ENCODE measurements at places on chromosomes 1 and 21.

- DNase-seq = no peak
Observed at GRCh38 chr1:230966358-230966873, 12.2 kb downstream of the TTC13 start.

DNA sequence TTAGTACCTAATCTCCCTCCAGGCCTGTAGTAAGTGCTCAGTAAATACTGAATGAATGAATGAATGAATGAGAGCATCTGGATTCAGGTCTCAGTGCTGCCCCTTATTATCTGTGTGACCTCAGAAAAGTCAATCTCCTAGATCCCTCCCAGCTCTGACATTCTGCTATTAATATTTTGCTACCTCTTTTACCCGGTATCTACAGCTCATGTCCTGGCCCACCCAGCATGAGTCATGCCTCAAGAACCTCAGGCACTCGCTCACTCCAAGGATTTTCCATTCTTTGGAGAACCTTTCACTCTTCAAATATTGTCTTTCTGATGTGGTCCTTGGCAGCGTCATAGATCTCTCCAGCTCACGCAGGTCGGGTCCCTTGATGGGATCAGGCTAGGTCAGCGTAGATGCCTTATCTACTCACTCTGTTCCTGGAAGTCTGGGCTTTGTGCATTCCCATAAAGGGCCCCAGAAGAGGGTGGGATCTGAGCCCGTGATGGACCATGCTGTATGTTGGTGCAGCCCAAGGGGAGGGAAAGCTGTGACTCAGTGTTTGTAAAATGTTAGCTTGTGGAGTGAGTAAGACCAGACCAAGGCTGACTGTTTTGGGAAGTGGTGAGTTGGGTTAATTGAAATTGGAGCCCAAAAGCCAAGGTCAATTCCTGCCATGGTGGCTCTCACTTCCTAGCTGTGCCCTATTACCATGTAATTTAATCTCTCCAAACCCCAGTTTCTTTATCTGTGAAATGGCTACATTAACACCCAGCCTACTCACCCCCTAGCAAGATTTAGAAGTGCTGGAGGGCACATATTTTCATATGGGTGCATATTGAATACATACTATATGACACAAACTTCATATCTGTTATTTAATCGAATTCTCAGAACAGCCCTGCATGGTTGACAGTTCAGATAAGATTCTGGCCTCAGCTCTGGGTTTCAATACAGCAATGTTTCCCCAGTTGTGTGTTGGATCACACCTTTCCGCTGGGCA is 214.1 kb upstream of the USP24 start:
- DNase-seq = no peak

DNA sequence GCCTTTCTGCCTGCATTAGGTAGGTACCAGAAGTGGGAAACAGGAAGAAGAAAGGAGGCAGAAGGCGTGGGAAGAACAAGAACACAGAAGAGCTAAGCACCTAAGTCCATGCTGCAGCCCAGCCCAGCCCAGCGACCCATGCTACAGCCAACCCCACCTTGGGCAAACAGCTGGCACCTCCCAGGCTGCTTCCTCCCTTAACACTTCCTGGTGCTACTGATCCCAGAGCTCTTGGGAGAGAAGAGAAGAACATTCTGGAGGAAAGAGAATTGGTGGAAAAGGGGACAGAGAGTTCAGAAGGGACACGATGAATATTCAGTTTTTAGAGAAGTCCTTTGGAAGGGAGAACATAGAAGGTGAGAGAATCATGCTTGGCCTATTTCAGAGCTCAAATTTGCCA is 28.5 kb downstream of the PLEKHA6 start:
- no peak for DNase-seq

GRCh38 chr1:45348966-45349677 is 8.9 kb upstream of the MUTYH start:
- DNase-seq = no peak

DNA sequence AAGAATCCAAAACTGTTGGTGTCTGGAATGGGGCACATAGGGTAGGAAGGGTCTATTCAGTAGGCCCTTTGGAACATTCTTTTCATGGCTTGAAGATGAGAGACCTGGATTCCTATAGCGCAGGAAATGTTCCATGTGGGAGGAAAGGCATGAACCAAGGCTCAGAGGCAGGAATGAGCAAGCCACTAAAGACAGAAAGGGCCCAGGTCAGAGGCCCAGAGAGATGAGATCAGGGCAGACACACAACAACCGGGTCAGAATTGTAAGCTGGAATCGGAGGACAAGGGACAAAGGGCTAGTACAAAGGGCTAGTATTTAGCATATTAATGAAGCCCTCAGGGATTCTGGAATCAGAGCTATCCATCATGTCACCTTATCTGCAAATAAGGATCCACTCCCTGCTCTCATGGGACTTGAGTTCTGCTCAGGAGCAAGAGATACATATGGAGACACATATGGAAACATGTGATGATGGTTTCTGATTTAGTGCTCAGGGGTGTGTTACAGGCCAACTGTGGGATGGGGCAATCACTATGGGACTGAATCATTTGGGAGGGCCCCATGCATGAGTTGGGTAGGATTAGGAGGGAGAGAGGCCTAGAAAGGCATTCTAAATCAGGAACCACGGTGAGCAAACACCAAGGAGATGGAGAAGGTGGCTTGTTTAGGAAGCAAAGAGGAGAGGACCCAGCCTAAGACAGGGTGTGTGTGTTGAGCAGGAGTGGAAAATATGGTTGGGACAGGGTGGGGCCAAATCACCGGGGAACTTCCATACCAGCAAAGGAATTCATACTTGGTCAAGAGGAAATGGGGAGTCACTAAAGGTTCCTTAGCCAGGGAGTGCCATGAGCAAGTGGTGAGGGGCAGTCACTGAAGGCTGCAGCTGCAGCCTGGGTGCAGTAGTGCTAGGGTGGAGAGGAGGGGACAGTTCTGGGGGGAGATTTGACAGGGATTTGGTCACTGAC is 8.6 kb downstream of the NECTIN4 start:
- peak; percentile 74 for DNase-seq

GRCh38 chr1:184191181-184191621 is 139.7 kb downstream of the TSEN15 start:
- no peak for DNase-seq

GRCh38 chr1:32719681-32720275 is 17.2 kb upstream of the SYNC start:
- no peak for DNase-seq

DNA sequence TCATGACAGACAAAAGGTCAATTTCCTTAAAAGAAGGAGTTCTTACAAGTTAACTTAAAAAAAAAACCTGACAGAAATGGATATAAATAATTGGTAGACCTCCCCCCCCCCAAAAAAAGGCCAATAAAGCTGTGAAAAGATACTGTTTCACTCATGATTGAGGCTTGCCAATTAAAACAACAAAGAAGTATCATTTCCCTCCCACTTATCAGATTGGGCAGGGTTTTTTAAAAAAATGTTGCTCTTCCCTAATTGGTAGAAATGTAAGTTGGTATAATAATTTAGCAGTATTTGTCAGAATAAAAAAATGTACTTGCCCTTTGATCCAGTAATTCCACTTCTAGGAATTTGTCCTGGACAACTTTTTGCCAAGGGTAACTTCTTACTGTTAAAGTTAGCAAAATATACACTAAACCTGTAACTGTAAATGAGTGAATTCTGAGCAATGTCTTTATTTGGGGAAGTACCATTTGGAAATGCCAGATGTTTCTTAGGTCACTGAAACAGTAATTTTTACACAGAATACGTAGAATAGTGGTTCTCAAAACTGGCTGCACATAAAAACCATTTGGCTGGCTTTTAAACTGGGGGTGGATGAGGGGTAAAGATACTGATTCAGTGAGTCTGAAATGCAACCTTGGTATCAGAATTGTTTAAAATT is 17.5 kb downstream of the RNF2 start:
- DNase-seq = no peak

- DNase-seq = peak; percentile 81
Observed at GRCh38 chr1:44835738-44836675, 7.0 kb downstream of the PTCH2 start.

DNA sequence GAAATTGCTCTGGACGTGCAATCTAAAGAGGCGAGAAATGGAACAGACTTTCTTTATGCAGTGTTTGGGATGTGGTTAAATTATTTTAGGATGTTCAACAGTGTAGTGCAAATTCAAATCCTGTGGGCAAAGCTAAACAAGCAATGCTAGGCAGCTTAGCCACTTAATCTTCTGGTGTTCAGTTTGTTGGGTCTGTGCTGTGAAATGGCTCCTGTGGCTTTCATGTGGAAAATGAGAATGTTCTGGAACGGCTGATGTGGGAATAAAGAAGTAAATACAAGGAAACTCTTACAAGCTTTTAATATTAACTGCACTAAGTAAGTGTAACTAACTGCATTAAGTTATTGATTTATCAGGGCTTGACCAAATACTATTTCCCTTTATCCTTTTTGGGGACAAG is 766.6 kb downstream of the ADGRL2 start:
- DNase-seq = no peak

DNA sequence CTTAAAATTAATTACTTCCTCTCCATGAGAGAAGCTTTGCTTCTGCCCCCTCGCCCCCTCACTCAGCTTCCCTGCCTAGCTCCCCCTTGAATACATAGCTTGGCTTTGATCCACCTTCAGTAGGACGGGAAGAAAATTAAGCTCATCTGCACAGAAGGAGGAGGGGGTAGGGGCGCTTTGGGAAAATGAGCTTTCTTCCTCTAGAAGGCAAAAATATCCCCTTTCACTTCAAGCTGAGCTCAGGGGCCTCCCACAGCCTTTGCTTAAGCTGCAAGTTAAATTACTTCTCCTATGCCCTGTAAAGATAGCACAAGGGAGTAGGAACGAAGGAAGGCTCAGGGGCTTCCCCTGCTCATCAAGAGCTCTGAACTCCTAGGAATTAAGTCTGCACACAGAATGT is 65.2 kb upstream of the GOLT1A start:
- no peak for DNase-seq

- peak; percentile 78 for DNase-seq
Observed at GRCh38 chr1:158150523-158150922, 30.2 kb upstream of the CD1D start.

- peak; percentile 77 for DNase-seq
Observed at GRCh38 chr1:87826681-87827251, 498.1 kb downstream of the LMO4 start.

DNA sequence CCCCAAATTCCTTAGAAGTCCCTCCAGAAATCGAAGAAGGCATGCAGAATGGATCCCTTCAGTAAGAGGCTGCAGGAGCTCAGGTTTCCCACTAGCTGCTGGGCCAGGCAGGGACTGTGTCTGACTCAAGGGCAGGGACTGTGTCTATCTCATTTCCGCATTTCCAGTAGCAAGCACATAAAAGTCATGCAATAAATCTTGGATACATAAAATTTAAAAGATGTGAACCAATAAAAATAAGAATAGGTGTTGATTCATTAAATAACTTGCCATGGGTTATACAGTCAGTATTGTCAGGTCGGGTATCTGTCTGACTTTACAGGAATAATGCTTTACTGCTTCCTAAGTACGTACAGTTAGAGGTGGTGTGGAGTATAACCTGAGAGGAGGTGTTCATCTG is 15.2 kb downstream of the PM20D1 start:
- no peak for DNase-seq

DNA sequence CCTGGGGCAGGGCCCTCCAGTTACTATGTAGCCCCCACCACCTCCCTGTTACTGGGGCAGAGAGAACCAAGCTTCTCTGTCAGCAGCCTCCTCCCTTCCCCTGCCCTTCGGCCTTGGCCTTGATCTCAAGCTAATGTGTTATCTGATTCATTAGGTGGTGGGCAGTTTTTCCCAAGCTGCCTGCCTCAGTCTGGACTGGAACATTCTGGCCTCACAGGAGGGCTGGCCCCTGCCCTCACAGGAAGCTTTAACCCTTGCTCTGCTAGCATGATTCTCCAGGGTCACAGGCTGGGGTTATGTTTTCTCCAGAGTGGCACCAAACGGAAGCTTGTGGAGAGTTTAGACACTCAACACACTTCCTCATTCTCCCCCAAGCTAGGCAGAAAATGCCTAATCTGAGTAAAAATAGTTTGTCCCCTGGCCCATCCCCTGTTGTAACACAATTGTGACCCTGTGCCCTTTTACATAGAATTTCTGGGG is 37.2 kb upstream of the SLC6A9 start:
- peak; percentile 28 for DNase-seq

GRCh38 chr1:145695821-145696629 is 11.1 kb downstream of the PDZK1 start:
- DNase-seq = peak; percentile 22

DNA sequence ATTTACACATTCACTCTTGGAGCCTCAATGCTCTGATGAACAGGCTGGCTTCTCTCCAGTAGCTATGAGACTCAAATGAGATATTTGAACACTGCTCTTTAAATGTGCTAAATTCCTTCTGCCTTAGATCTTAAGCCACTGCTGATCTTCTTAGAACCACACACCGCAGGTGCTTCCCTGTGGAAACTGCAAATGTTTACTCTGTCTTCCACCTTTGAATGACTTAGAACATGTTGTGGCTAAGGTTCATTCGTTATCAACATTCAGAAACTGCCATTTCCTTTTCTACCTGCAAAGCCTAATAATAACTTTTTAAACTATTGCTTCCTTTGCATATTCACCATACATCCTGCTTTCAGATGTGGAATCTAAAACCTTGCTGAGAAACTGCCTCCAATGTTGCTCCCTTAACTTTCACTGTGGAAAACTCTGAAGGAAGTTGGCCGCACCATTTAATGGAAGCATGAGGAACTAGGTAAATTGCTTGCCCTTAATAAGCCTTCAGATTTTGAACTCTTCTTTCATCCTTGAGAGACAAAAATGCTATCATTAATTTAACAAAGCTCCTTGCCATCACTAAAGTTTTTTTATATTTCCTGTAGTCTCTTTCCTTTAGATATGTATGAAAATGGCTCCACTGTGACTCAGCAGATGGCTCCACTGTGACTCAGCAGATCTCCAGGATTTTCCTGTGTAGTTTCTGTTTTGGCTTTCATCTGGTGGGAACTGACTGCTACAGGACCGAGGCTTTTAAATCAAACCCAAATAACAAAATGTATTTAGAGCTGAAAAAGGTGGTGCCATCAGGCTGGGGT is 143.8 kb downstream of the TNFSF18 start:
- DNase-seq = no peak

DNA sequence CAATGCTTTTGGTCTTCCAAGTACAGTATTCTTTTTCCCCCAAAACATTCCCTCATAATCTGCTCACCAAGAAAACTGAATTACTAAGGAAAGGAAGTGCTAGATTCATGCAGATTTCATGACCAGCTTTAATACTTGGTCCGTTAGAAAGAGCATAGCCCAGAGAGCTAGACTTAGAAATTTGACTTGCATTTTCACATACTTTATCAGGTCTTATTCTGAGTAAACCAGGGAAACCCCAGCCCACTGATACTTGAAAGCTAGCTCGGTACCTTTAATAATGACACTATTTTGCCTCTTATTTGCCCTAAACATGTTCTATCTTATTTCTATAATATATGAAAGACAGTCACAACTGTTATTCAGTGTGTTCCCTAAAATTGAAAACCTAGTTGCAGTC is 204.5 kb downstream of the TTLL7 start:
- no peak for DNase-seq
